Endothelial cell of coronary artery (primary cell): ENCODE measurements at places on chromosomes 7 and 10. TPM values are rescaled to one million over a fixed set of nuclear protein-coding genes. Genes with fewer than 3 reads are reported as not detected.

The VSTM4 gene
- total RNA-seq: 0.09 and 0.27 TPM in 2 replicates

The PRPS1L1 gene
- not detected in 2 replicates for total RNA-seq

The SH2D4B gene
- 0.09 TPM in 2 replicates for total RNA-seq

The ADCY1 gene
- 0.19 and 0.54 TPM in 2 replicates for total RNA-seq

The SPDYE16 gene
- total RNA-seq: not detected in 2 replicates

The IFIT1 gene
- total RNA-seq: 1.1 and 1.8 TPM in 2 replicates

The ZNF248 gene
- total RNA-seq: 3.7 and 6.8 TPM in 2 replicates

The RHBDD2 gene
- total RNA-seq: 10.3 and 10.6 TPM in 2 replicates

The PTPN20 gene
- total RNA-seq: 0.19 TPM in 1 of 2 replicates, not detected in the other

The FOXI2 gene
- total RNA-seq: not detected in 2 replicates

The OR13A1 gene
- total RNA-seq: not detected in 2 replicates
